Caki2 (cell line): ENCODE measurements at places on chromosomes 7 and 10. TPM values are rescaled to one million over a fixed set of nuclear protein-coding genes. Genes with fewer than 3 reads are reported as not detected.

DNA sequence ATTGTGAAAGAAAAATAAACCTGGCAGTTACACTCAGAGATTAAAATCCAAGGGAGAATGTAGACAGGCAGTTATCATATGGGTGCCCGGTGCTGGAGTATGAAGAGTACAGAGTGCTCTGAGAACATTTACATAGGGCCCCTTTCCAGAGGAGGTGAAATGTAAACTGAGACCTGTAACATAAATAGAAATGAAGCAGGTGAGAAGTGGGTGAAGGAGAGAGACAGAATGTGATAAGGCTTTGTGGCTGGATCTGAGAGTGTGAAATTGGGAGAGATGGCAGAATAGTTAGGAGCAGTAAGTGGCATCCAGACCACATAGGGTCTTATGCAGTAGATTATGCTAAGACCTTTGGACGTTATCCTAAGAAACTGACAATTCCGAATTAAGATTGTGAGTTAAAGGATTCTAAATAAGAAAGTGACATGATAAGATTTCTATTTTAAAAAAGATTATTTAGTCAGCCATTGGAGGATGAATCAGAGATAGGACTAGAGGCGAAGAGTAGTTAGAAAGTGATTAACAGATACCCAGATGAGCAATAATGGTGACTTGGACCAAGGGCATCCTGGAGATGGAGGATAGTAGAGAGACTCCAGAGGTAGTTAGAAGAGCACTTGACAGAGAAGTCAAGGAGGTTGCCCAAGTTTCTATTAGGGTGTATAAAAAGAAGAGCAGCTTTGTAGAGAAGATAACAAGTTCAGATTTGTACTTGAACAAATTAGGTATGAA, 36.7 kb downstream of the DNAH11 start:
- DNase-seq = no peak

CPXM2 gene
- not detected in 2 replicates for total RNA-seq

- DNase-seq = no peak
Observed at GRCh38 chr10:109894516-109894915, 28.8 kb downstream of the XPNPEP1 start.

GRCh38 chr10:78460204-78460603, 426.5 kb downstream of the RPS24 start:
- DNase-seq = no peak

GIMAP5 gene
- not detected in 2 replicates for total RNA-seq

SCRN1 gene
- 13.2 and 20.5 TPM in 2 replicates for total RNA-seq

DNA sequence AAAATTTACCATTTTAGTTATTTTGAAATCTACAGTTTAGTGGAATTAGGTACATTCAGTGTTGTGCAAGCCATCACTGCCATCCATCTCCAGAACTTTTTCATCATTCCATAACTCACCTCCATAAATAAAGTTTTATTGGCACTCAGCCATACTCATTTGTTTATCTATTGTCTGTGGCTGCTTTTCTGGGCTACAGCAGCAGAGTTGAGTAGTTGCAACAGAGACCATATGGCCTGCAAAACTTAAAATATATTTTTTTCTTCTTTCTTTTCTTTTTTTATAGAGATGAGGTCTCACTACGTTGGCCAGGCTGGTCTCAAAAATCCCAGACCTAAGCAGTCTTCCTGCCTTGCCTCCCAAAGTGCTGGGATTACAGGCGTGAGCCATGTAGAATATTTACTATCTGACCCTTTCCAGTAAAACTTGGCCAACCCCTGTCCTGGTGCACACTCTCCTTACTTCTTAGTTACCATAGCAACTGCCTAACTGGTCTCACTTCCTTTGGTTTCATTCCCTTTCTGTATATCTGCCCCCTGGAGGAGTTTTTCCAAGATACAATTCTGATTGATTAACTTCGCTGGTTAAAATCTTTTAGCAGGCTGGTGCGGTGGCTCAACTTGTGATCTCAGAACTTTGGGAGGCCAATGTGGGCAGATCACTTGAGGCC, 133.2 kb downstream of the CUX1 start:
- DNase-seq = no peak

SEMA4G gene
- total RNA-seq = 0.96 and 6.6 TPM in 2 replicates

CALY gene
- total RNA-seq = not detected in 2 replicates

GRCh38 chr10:71694567-71694968, 25.0 kb downstream of the C10orf105 start:
- DNase-seq = no peak

- DNase-seq = peak; percentile 64
Observed at GRCh38 chr7:20310963-20311742, 19.5 kb upstream of the ITGB8 start.

- DNase-seq = no peak
Observed at GRCh38 chr10:70121281-70121949, 11.2 kb downstream of the AIFM2 start.

- no peak for DNase-seq
Observed at GRCh38 chr10:74822521-74823089, 3.8 kb upstream of the KAT6B start.

DNA sequence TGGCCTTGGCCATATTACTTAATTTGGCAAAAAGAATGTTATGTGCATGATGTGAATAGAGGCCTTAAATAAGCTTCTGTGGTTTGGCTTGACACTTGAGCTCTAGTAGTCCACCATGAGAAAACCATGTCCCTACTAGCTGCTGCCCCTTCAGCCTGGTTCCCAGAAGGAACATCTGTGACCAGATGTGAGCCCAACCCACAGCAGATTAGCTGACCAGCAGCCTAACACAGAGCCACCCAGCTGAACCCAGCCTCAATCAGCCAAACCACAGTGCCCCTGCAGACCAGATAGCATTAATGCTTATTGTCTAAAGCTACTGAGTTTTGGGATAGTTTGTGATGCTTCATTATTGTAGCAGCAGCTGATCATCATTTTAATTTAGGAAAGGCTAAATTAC, 16.6 kb downstream of the JAZF1 start:
- DNase-seq = no peak

GRCh38 chr10:104100795-104101194, 15.1 kb upstream of the COL17A1 start:
- DNase-seq = no peak

PODXL gene
- total RNA-seq = 0.61 and 3.6 TPM in 2 replicates

LOXL4 gene
- total RNA-seq = 0.72 and 1.5 TPM in 2 replicates

COBL gene
- total RNA-seq = 0.35 and 1.3 TPM in 2 replicates

GRCh38 chr7:64904008-64904407, 935 bp downstream of the ZNF273 start:
- no peak for DNase-seq

TLL2 gene
- total RNA-seq = 1.3 and 3.8 TPM in 2 replicates

FXYD4 gene
- not detected in 2 replicates for total RNA-seq

GRCh38 chr10:86363833-86364490, 2.6 kb downstream of the GRID1 start:
- no peak for DNase-seq

GRCh38 chr10:5292196-5292735, 72.5 kb upstream of the UCN3 start:
- DNase-seq = no peak

- no peak for DNase-seq
Observed at GRCh38 chr10:124660404-124661125, 83.6 kb downstream of the FAM53B start.

DNA sequence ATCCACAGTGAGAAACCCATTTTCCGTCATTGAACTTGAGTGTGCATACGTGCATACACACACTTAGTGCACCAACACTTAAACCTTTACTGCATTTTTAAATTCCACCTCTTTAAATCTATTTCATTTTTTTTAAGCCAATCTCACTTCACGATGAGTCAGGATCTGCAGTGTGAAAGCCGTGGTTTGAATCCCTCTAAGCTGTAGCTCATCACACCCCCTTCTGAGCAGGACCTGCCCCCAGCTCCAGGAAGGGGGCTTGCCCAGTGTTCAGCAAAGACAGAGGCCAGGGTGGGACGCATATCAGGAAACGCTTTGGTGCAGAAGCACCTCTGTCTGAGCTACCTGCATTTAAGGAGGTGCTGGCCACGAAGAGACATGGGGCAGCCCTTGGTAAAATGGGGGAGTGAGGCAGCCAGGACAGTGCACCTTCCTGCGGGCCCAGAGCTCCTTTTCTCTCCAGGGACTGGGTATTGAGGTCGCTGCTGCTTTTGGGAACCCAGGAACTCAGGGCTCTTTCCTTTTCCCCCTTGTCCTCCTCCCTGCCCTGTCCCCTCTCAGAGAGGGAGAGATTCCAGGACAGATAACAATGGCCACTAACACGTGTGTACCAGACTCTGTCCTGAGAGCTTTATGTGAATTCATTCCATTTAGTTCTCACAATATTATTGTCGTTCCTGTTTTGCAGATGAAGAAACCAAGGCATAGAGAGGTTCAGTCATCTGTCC, 21.7 kb downstream of the ZNF316 start:
- no peak for DNase-seq

- DNase-seq = peak; percentile 38
Observed at GRCh38 chr10:7417103-7417623, 6.3 kb upstream of the SFMBT2 start.

DNA sequence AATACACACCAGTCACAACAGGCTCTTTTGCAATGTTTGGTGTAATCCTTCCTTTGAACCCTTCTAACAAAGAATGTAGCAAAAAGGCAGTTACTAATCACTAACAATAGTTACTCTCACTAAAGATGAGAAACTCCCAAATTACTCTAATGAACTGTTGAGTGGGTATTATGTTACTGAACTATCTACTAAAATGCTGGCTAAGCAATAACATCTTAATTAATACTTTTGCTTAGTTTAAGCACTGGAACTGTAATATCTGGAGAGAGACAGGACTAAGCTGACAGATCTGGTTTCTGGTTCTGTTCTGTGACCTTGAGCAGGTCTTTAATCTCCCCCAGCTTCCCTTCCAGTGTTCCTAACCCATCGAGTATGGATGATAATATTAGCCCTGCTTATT, 241.7 kb downstream of the CHCHD3 start:
- DNase-seq = no peak

- no peak for DNase-seq
Observed at GRCh38 chr7:151141311-151141854, 26.1 kb downstream of the GBX1 start.

GRCh38 chr10:3485057-3485686, 299.8 kb downstream of the KLF6 start:
- no peak for DNase-seq

GRCh38 chr7:128810473-128810872, 18.7 kb downstream of the CCDC136 start:
- DNase-seq = no peak
